Hematopoietic multipotent progenitor cell treated with erythropoietin and hydrocortisone succinate and interleukin-3 and kit ligand, for 17 days (in vitro differentiated cells): ENCODE measurements at places on chromosomes 4 and X.

GRCh38 chr4:23266401-23266800 is 573.7 kb downstream of the GBA3 start:
- DNase-seq: no peak

GRCh38 chrX:97895751-97896150 is 1012.0 kb downstream of the RPA4 start:
- no peak for DNase-seq

DNA sequence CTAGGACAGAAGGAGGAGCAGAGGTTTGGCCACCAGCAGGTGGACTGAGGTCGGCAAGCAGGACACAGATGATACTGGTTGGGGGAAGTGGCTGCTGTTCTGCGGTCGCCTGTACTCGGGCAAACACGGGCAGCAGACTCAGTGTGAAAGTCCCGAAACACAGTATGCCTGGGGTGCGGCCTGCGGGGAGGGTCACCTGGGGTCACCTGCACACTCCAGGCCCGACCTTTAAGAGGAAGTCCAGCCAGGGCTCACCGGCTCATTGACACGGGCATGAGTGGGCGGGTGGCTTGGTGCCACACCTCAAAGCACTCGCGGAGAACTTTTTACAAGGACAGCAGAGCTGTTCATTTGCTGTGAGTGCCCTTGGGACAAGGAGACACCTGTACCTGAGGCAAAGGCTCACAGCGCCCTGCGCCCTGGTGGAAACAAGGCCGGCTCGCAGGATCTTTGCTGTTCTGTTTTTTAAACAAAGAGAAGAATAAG is 71.5 kb upstream of the MXD4 start:
- no peak for DNase-seq

GRCh38 chr4:181508601-181509000 is 734.6 kb upstream of the TENM3 start:
- no peak for DNase-seq

DNA sequence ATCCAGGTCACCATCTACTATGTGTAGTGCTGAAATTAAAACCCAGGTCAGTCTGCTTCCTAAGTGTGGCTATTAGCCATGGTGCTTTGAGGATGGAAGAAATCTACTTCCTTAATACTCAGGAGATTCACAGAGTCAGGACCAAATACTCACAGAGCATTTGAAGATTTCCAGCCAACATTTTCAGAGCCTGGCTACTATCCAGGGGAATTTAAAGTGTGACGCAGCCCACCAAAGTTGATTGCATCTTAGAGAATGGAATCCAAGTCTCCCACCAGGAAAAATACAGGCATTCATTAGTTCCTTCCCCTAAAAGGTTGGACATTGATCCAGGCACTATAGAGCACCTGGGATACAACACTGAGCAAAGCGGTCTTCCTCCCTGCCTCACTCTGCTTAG is 83.8 kb downstream of the HS3ST1 start:
- DNase-seq: no peak

- no peak for DNase-seq
Measured at GRCh38 chr4:146763560-146763959, 124.9 kb downstream of the POU4F2 start.

DNA sequence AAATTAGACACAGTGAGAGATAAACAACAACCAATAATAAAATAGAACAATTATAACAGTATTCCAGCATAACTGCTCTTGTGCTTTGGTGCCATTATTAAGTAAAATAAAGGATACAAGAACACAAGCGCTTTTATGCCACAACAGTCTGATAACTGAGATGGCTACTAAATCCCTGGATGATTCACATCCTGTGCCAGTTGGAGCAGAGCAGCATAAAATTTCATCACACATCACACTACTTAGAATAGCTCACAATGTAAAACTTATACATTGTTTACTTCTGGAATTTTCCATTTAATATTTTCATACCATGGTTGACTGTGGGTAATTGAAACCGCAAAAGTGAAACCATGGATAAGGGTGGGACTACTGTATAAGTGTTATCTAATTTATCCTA is 399.9 kb upstream of the CNKSR2 start:
- no peak for DNase-seq

DNA sequence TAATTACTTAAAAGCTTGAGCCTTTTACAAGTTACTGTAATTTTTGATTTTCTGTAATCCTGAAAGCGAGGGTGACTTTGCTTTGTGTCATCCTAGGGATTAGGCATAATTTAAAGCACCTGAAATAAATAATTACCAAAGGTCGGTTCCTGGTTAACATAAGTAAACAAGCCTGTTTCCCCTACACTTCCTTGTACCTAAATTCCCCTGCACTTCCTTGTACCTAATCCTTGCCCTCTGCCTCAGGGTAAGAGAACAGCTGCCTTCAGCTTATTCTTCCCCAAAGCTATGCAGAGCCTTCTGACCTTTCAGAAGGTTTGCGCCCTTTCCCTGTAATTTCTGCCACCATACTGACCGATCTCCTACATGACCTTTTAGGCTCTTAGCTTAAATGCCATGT is 166.1 kb upstream of the PDE5A start:
- DNase-seq: no peak

GRCh38 chr4:167234316-167234881 is at the start of gene SPOCK3:
TSS of gene SPOCK3 (minus strand) at chr4:167234494.
- DNase-seq: no peak

DNA sequence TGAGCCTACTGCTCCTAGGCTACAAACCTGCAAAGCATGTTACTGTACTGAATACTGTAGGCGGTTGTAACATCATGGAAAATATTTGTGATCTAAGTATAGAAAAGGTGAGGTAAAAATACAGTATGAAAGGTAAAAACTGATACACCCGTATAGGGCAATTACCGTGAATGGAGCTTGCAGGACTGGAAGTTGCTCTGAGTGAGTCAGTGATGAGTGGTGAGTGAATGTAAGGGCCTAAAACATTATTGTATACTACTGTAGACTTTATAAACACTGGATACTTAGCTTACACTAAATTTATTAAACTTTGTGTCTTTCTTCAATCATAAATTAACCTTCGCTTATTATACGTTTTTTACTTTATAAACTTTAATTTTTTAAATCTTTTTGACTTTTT is 3.7 kb downstream of the KIF4A start:
- no peak for DNase-seq

- DNase-seq: no peak
Measured at GRCh38 chr4:115515366-115515765, 401.9 kb upstream of the NDST4 start.

DNA sequence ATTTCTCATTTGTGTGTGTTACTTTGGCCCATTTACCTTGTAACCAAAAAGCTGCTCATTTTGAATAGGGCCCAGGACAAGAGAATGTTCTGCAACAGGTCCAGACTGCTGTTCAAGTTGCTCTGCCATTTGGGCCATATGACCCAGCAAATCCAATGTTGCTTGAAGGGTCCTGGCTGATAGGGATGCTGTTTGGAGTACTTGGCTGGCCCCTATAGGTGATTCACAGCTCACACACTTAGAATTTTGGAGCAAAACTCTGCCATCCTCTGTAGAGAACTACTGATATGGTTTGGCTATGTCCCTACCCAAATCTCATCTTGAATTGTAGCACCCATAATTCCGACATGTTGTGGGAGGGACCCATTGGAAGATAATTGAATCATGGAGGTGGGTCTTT is 131.5 kb downstream of the AASDH start:
- DNase-seq: no peak

DNA sequence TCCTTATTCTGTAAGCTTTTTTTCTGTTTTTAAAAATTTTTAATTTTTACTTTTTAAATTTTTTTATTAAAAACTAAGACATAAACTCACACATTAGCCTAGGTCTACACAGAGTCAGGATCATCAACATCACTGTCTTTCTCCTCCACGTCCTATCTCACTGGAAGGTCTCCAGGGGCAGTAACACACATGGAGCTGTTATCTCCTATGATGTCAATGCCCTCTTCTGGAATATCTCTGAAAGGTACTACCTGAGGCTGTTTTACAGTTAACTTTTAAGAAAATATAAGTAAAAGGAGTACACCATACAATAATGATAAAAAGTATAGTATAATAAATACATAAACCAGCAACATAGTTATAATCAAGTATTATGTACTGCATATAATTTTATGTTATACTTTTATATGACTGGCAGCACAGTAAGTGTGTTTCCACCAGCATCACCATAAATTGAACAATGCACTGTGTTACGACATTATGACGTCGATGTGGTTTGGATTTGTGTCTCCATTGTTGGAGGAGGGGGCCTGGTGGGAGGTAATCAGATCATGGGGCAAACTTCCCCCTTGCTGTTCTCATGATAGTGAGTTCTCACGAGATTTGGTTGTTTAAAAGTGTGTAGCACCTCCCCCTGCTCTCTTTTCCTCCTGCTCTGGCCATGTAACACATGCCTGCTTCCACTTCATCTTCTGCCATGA is 21.3 kb downstream of the IL15 start:
- no peak for DNase-seq

DNA sequence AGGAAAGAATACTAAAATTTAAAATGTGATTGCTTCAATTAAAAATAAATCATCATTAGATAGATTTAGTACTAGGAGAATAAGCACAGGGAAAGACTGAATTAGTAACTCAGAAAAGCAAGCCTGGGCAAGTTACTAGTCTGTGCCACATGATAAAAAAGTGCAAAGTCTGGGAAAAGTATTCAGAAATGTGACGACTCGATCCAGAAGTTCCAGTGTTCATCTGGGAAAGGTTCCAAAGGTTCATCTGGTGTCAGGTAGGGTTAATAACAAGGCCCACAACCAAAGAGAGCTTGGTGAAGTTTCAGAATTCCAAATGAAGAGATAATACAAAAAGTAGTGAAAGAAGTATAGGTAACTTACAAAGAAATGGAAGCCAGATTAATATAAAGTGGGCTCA is 78.3 kb upstream of the ARSJ start:
- DNase-seq: no peak

DNA sequence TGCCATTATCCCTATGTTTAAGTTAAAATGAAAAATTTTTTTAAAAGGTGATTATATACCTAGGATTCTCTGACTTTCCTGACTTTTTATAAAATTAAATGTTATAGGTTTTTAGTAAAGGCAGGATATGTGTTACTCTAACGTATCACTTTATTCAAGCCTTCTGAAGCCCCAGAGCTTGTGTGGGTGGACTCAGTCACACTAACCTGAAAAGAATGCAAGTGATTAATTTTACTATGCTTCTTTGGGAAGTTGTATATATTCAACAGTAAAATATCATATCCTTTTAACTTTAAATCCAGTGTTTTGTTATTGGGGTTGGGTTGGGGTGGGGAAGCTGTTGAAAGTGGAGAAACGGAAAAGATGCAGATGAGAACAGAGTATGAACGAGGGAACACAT is 22.8 kb downstream of the PDLIM3 start:
- no peak for DNase-seq

- DNase-seq: no peak
Measured at GRCh38 chr4:153728660-153729059, 31.2 kb downstream of the RNF175 start.

DNA sequence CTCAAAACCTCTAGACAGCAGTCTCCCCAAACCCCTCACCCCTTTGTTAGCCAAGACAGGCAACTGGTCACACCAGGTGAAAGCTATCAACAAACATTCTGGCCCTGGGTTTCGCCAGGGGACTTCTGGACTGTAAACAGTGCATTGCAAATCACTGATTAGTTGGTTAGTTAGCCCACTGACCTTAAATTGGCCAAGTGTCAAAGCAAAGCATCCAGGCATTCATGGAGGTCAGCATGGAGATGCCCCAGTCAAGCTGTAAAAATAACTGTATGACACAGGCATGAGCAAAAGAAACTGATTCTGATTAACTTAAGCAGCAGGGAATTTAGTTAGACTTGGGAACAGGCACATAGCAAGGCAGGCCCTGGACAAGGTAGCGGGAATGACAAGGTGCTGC is 156.0 kb upstream of the TTC29 start:
- no peak for DNase-seq

DNA sequence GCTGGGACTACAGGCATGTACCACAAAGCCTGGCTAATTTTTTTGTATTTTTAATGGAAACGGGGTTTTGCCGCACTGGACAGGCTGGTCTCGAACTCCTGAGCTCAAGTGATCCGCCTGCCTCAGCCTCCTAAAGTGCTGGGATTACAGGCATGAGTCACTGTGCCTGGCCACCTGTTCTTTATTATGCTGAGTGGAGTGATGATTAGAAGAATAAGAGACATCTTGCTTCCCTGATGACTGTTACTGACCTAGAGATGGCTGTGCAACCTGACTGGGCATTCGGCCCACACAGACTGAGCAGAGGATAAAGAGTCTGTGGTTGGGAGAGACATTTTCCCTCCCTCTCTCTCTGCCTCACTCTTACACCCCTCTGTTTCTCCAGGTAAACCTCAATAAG is 56.7 kb downstream of the SPINK2 start:
- DNase-seq: no peak

DNA sequence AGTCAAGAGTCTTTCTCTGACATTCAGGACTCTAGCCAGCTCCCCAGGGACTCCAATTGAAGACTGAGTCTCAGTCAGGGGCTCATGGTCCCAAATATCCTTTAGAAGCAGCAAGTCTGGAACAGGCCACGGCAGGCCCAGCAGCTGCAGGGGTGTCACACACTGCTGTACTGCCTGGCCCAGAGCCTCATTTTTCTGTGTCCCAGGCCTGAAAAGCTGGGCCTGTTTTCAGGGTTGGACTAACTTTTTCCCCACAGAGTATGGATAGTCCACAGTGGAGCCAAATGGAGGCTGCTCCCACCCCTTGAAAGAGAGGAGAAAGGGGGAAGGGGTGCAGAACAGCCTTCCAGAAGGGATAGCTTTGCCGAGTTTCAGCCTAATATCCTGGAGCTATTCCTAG is 146.8 kb upstream of the NALF2 start:
- DNase-seq: no peak

DNA sequence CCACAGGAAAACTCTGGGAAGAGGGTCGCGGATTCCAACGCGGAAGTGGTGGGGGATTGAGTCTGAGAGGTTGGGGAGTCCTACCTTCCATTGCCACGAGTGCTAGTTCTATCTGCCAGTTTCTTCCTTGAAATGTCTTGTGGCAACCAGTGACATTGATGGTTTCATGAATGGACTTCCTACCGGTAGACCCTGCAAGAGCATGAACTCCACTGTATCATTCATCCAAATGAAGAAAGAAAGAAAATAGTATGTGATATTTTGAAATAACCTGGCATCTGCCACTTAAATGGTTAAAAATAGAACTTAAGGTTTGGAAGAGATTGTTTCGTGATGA is 1.1 kb upstream of the SLC10A7 start:
- DNase-seq: peak; percentile 8

GRCh38 chr4:150647008-150647407 is 65.1 kb downstream of the MAB21L2 start:
- no peak for DNase-seq

DNA sequence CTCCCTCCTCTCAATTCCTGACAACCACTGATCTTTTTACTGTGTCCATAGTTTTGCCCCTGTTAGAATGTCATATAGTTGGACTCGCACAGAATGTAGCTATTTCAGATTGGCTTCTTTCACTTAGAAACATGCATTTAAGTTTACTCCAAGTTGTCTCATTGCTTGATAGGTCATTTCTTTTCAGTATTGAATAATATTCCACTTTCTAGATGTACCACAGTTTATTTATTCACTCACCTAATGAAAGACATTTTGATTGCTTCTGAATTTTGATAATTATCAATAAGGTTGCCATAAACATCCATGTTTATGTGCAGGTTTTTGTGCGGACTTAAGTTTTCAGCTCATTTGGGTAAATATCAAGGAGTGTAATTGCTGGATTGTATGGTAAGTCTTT is 38.5 kb downstream of the SLC9B1 start:
- no peak for DNase-seq

- DNase-seq: no peak
Measured at GRCh38 chr4:109691411-109691920, 11.8 kb downstream of the CASP6 start.

- no peak for DNase-seq
Measured at GRCh38 chr4:153169776-153170175, 34.5 kb upstream of the TRIM2 start.

GRCh38 chr4:75141162-75141561 is 208.2 kb downstream of the PARM1 start:
- DNase-seq: no peak
